ENCODE measurements at places on chromosomes 12 and 14.

- ATAC-seq, result no peak
Observed at GRCh38 chr12:45725631-45726602, 3.6 kb upstream of the ARID2 start.

GRCh38 chr14:32710731-32711680 lies 227.7 kb upstream of the NPAS3 start:
- ATAC-seq, result no peak

DNA sequence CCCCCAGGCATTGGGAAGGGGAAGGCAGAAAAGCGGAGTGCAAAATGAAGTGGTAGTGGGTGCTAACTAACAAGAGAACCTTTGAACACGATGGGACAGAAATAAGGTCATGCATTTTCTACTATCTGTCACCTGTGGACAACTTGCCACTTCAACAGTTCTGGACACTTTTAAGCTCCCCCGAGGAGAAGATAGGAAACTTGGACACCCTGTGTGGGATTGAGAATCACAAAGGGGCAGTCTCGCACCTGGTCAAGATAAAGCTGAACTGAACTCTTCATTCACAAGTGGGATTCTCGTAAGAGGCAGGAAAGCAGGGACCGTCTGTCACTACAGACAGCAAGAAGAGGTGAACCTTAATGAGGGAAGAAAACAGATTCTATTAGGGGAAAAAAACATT lies 51.6 kb downstream of the EIF2S3B start:
- ATAC-seq, result no peak

DNA sequence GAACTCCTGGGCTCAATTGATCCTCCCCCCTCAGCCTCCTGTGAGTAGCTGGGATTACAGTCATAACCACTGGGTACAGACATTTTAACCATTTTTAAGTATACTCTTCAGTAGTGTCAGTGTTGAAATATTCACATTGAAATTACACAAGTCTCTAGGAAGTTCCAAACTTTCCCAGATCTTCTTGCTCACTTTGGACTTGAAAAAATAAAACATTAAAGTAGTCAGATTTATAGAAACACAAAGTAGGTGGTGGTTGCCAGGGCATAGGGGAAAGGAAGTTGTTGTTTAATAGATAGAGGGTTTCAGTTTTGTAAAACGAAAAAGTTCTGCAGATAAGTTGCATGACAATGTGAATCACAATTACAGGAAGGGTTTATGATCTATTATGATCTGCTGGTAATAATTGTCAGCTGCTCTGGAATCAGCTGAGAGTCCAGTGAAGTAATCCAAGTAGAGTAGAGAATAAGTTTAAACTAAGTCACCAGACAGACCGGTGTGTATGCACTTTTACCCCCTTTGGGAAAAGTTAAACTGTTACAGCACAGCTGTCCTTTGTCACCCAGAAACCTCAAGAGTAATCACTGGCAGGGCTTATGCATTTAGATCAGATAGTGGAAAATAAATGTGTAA lies 27.4 kb downstream of the PCNX1 start:
- peak; percentile 90 for ATAC-seq

DNA sequence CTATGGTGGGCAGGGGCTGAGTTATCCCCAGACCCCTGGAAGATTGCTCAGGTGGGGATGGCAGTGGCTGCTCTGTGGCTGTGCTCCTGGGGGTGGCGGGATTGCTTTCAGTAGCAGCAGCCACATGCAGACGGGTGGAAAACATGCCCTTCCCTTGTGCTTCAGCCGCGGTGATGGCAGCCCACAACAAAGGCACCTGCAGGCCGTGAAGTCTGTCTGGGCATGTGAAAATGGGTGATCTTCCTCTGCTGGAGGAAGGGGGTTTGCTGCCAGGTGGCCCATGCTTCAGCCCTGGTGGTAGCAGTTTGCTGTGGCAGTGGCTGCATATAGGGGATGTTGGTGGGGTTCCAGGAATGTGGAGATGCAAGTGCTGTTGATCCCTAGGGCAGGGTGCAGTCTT lies 326.2 kb upstream of the RGS6 start:
- ATAC-seq, result no peak

- ATAC-seq, result no peak
Observed at GRCh38 chr12:95553197-95553943, 2.1 kb upstream of the USP44 start.

DNA sequence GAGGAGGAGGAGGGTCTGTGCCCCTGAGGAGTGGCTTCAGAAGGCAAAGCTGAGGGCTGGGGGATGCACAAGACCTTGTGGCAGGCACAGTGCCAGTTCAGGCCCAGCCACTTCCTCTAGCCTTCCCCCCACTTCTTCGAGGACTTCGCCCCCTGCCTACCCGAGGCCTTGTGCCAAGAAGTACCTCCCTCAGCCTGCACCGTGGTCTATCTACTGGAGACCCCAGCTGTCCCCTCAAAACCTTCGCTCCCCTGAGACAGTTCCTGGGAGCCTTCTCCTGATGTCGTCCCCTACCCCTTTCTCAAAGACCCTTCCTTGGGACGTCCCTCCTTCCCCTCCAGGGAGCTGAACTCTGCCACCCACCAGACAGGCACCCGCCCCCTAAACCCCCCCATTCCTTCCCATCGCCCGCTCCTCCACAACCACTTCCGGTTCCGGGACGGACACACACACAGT lies 604 bp downstream of the ZNF384 start:
- ATAC-seq, result no peak

DNA sequence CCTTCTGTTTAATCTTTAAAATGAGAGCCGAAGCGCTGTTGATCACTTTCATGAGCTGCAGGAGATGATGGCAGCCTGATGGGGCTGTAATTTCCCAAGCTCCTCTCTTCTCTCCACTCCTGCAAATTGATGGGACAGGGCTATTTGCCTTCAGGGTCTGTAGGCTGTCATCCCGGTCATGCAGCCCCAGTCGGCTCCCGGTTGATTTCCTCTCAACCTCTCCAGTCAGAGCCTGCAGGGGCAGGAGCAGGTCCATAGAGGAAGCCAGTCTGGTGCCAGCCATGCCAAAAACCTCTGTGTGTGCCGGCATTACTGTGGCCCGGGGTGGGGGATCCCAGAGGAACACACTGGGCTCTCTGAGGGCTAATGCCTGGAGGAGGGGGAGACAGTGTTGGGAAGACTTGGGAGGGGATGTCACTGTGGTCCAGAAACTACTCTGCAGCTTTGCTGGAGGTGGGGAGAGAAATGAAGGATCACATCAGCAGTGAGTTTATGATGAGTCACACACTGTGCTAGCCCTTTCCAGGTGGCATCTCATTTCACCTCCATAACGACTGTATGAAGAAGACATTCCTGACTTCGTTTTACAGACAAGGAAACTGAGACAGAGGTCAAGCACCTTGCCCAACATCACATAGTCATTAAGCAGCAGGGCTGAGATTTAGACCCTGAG lies 46.5 kb upstream of the PRIMA1 start:
- no peak for ATAC-seq

DNA sequence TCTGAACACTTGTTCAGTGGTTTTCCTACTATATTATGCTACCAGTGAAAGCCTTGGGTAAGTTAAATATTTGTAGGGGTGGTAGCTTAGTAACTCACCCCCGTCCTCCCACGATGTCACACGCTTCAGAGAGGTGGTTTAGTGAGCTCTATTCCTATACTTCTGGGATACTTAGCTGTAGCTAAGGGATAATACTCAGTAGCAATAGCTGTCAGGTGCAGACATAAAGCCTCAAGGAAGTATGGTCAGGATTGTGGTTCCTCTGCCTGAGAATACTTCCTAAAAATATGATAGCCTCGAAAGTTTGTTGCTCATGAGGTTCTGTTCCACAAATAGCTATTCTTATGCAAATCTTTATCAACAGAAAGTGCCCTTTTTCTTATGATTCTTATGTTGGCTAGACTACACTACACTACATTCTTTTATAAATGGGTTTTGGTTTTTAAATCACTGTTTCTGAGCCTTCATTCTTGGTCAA lies 11.9 kb downstream of the DLST start:
- ATAC-seq, result no peak

- ATAC-seq, result no peak
Observed at GRCh38 chr14:101559624-101560533, 1.4 kb upstream of the DIO3 start.

- ATAC-seq, result no peak
Observed at GRCh38 chr12:3127832-3128231, 50.7 kb downstream of the TSPAN9 start.

DNA sequence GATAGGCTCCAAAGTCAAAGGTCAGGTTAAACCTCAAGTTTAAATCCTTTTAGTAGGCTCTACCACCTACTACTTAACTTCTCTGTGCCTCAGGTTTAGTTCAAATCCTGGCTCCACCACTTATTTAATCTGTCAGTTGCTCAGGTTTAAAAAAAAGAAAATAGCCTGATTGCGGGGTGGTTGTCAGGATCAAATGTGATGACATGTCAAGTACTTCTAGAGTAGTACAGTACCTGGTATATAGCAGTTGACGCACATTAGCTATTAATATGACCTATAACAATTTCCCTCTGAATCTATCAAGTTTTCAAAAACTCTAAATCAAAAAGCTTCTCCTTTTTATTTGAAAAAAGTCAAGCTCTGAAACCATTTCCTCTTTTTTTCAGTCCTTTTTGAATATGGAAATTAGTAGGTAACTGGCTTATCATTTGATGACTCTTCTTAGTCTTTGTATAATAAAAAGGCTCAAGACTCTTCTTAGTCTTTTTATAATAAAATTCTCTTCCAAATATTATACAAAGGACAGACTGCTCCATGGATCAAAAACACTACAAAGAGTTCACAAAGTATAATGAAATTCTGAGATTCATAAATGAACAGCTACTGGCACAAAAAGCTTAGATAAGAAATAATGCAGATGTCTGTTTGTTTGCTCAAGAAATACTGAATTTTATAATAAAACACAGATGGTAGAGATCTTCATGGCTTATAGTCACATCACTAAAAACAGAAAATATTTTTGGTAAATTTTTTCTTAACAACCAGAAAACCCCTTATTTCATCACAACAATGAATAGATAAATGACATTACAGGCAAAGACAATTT lies 5.0 kb downstream of the OSBPL8 start:
- ATAC-seq, result no peak

- no peak for ATAC-seq
Observed at GRCh38 chr12:50239355-50239891, 43.9 kb downstream of the LIMA1 start.

GRCh38 chr12:123401753-123402683 lies 18.1 kb downstream of the KMT5A start:
- no peak for ATAC-seq

- no peak for ATAC-seq
Observed at GRCh38 chr12:39588348-39588747, 31.3 kb downstream of the ABCD2 start.

DNA sequence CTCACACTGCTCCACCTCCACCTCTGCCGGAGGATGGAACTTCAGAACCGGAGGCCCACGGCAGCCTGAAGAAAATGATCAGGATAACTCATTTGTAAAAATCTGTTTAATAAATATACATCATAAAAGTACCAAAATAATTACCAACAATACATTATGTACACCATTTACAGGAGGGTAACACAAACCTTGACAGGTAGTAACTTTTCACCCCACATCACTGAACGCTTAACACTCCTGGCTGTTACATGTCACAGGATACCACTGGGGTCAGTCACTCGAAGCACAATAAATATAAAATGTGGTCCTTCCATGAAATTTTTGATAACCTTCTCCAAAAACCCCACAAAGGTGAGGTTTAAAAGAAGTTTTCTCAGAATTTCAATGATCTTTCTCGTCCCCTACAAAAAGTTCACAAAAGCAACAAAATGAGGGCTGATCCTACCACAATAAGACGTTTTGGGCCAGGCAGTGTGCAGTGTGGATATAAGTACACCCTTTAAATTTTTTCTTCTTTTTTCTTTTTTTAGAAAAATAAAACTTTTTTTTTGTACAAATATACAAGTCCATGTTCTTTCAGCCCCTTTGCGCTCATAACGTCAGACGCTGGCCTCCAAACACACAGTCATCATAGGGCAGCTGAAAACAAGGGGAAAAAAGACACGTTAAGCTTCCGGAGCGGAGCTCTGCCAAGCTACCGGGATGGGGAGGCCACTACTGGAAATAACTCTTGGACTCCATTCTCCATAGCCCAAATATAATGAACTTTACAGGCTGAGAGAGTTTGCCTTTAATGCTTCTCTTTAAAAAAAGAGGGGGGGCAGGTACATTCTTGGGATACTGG lies 2.9 kb downstream of the NFKBIA start:
- no peak for ATAC-seq

- peak; percentile 17 for ATAC-seq
Observed at GRCh38 chr14:105019861-105020814, 745 bp downstream of the CDCA4 start.

DNA sequence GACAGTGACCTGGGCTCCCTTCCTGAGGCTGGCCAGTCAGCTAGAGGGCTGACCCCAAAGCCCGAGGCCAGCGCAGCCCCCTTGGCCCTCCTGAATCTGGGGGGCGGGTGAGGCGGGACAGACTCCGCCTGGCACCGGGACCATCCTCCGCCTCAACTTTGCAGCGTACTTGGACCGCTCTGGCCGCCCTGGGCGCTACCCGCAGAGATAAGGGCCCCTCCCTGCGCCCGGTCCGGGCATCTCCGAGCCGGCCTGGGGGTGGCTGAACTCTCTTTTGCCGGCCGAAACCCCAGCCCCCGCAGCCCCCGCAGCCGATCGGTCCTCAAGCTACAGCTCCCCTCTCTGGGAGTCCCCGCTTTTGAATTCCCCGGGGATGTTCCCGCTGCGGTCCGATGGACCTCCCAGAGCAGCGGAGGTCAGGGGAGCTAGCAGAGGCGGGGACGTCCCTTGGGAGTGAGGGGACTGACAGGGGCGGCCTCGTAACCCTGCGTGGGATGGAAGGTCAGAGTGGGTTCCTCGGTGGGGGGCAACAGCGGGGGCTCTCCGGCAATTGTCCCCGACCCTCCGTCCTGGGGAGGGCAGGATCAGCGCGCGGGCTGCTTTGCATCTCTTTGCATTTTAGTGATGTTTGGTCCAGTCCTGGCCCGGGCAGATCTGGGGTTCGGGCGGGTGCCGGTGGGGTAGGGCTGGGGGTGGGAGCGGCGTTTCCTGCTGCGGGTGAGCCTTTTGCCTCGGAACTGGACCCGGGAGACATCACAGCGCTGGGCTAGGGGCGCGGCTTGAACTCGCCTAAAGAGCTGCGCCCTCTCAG lies at the start of gene CRIP1:
Gene CRIP1, plus strand, starts transcription at position 724 of the 811 bp plus-strand sequence. CDS start 374 bp downstream, outside the sequence.
- ATAC-seq, result no peak

GRCh38 chr14:100362311-100362927 lies 39.3 kb downstream of the SLC25A47 start:
- ATAC-seq, result no peak

- ATAC-seq, result no peak
Observed at GRCh38 chr12:131102991-131103668, 149.4 kb downstream of the ADGRD1 start.

- ATAC-seq, result peak; percentile 15
Observed at GRCh38 chr14:66507181-66507721, 696 bp upstream of the GPHN start.

DNA sequence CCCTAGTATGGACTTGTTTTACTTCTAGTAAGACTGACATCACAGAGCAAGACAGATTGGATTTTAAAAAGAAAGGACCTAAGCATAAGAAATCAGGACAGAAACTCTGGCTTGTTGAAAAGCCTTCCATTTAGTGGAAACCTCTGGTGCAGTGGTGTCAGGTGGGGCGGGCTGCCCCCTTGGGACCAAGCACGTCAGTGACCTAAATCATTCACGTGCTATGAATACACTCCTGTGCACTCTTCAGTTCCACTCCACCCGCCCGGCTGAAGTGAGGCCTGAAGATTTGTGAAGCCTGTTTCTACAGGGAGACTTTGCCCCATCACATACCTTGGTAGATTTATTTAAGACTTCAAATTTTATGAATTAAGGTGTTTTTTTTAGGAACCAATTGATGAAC lies 58.2 kb upstream of the STRN3 start:
- no peak for ATAC-seq

Measured in activated CD4-positive, CD25-positive, alpha-beta regulatory T cell treated with anti-CD3 and anti-CD28 coated beads, Interleukin-2, amount 50 U/mL, for 24 hours (primary cell).